Activated CD4-positive, alpha-beta T cell treated with anti-CD3 and anti-CD28 coated beads for 36 hours (primary cell): ENCODE measurements at places on chromosomes 4 and X.

- no peak overlapping the region for H3K27ac ChIP-seq
- no peak for DNase-seq
- H3K27me3 ChIP-seq, result no peaks in the 10 kb centered on the region
- no peaks in the 10 kb centered on the region for H3K36me3 ChIP-seq
- no peaks in the 10 kb centered on the region for H3K4me1 ChIP-seq
Measured at GRCh38 chr4:116885579-116885978, 199.8 kb downstream of the TRAM1L1 start.

GRCh38 chr4:19913650-19914049 lies 338.1 kb upstream of the SLIT2 start:
- DNase-seq, result no peak
- H3K4me1 ChIP-seq, result no peaks in the 10 kb centered on the region
- no peaks in the 10 kb centered on the region for H3K36me3 ChIP-seq
- H3K27ac ChIP-seq, result no peak overlapping the region

GRCh38 chrX:140701480-140701879 lies 8.1 kb upstream of the LINC00632 start:
- H3K27me3 ChIP-seq, result no peaks in the 10 kb centered on the region
- H3K4me3 ChIP-seq, result no peak overlapping the region
- no peaks in the 10 kb centered on the region for H3K36me3 ChIP-seq
- H3K4me1 ChIP-seq, result no peaks in the 10 kb centered on the region
- H3K27ac ChIP-seq, result no peak overlapping the region

DNA sequence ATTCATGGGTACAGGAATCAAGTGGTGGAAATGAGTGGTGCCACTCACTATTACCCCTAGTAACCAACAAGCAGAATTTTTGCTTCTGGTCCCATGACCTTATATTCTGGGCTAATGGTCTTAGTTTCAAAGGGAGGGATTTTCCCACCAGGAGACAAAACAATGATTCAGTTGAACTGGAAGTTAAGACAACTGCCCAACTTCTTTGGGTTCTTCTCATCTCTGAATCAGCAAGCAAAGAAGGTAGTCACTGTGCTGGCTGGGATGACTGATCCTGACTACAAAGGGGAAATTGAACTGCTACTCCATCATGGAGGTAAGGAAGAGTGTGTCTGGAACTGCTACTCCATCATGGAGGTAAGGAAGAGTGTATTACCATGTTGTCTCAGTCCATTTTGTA lies 87.2 kb downstream of the IL13RA2 start:
- H3K36me3 ChIP-seq, result no peaks in the 10 kb centered on the region
- H3K4me3 ChIP-seq, result no peak overlapping the region
- no peak for DNase-seq
- H3K27me3 ChIP-seq, result no peaks in the 10 kb centered on the region
- H3K4me1 ChIP-seq, result no peaks in the 10 kb centered on the region
- no peak overlapping the region for H3K27ac ChIP-seq

DNA sequence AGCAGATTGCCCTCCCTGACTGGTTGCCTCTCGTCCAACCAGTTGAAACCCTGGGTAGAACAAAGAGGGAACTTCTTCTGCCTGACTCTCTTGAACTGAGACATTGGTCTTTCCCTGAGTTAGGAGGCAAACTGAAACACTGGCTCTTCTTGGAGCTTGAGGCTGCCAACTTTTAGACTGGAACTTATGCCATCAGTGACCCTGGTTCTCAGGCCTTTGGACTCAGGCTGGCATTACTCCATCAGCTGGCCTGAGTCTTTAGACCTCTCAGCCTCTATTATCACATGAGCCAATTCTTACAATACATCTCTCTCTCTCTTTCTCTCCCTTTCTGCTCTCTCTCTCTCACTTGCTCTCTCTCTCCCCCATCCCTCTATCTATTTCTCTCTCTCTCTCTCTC lies 86.4 kb downstream of the EMCN start:
- H3K4me3 ChIP-seq, result no peak overlapping the region
- H3K27me3 ChIP-seq, result no peaks in the 10 kb centered on the region
- H3K4me1 ChIP-seq, result peaks cover 9% of the 10 kb centered on the region
- DNase-seq, result no peak
- H3K36me3 ChIP-seq, result no peaks in the 10 kb centered on the region

DNA sequence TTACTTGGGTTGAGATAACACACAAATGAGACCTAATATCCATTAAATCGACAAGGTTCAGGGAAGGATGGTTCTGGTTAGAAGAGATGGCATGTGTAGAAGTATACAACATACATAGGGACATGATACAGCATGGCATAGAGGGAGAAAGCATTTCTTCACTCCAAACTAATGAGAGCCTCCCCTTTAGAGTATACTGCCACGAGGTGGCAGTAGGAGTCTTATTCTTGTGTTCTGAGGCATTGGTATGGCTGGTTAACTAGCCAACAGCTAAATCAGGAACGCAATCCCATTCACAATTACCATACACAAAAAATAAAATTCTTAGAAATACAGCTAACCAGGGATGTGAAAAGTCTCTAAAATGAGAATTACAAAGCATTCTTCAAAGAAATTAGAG lies 29.1 kb upstream of the TRO start:
- no peak overlapping the region for H3K4me3 ChIP-seq
- H3K4me1 ChIP-seq, result no peaks in the 10 kb centered on the region

DNA sequence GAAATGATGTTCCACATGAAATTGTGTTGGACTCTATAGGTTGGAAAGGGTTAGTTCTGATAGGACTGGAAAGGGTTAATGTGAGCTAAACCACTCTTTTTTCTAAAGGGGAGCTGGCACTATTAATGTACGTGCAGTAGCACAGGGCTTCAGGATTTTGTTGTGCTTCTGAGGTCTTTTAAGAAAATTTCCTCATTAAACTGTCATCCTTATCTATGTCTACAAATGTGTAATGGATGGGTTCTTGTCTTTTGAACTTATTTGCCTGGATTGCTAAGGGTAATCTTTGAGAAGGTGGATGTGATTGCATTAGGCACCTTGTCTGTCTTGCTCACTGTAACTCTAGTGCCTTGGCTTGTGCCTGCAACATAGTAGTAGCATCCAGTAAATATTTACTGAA lies 106.0 kb upstream of the SLC4A4 start:
- no peak overlapping the region for H3K27ac ChIP-seq
- DNase-seq, result no peak
- H3K36me3 ChIP-seq, result no peaks in the 10 kb centered on the region
- H3K27me3 ChIP-seq, result peaks cover 8% of the 10 kb centered on the region
- no peak overlapping the region for H3K4me3 ChIP-seq
